CD4-positive, alpha-beta T cell treated with Interferon gamma for 1 hour (primary cell): ENCODE measurements at places on chromosomes 6 and 20.

DNA sequence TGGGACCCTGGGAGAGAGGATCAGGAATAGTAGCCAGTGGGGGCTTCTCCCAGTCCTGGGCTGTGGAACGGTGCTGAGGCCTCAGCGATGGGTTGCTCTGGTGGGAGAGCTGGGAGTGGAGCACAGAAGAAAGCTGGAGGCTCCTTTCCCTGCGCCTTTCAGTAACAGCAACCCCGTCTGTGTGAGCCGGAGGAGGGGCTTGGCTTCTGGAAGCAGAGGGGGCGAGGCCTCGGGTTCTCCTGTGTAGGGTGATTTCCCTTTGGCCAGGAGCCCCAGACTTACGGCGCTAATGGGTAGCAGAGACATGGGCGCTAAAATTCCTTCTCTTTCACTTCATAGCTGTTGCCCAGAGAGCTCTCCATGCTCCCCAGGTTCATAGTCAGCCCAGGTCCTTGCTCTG, 55.0 kb downstream of the DAAM2 start:
- DNase-seq, result no peak

DNA sequence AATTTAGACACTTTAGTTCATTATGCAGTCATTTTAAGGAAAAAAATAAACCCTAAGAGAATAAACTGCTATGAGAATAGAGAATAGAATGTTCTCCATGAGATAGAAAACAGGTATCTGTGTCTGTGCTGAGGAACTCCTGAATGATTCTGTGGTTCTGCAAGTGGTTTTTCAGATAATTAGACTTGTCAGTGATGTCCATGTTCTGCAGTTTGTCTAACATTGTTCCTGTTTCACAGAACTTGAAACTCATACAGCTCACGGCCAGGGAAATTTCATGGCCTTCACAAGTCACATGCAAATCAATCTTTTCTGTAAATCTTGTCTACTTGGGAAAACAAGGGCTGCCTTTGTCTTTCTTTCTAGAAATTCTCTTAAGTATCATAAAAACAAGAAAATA, 73.4 kb upstream of the HMGCLL1 start:
- DNase-seq, result no peak

- DNase-seq, result peak; percentile 59
Observed at GRCh38 chr20:58660855-58661597, 9.9 kb downstream of the STX16 start.

DNA sequence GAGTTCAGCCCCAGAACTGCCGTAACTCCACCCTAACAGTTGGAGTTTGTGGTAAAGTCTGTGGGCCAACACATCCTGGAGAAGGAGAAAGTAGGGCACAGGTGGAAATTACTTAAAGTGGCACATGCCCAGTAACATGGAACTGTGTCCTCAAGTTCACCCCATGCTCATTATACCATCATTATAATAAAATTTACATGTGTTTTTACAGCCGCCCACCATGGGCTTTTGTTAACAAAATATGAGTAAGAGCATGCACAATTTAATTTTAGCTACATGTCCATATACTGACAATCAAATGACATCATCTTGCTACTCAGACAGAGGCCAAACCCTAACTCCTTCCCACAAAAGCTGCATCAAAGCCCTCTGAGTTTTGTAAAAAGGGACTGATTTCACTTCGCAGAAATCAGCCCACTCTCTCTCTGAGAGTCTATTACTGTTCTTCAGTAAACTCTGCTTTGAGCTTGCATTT, 17.3 kb upstream of the ELOVL4 start:
- DNase-seq, result no peak

DNA sequence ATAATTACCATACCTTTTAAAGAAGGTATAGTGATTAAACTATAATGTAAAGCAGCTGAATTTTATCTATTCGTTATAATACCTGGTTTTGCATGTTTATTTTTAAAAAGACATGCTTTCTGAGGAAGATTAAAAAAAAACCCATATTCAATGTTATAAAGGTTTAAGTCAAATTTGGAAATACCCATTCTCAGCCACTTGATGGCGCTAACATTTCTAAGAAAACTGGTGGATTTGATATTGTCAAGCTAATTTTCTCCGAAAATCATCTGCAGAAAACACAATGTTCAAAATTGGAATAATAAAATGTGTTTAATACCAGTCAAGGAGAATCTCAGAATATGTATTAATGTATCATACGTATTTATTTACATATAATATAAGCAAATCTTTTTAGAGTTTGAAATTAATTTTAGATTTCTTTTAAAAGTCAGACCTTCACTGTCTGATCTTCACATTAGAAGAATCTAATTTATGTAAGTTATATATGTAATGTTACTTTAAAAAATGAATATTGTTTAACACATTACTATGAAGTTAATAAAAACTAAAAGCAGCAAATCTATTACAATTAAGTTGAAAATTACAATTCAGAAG, 35.0 kb downstream of the SHPRH start:
- DNase-seq, result no peak
